Activated CD8-positive, alpha-beta memory T cell treated with anti-CD3 and anti-CD28 coated beads, Interleukin-2, amount 10 ng/mL, durations not matched to agents 7 days and 5 days (primary cell): ENCODE measurements at places on chromosomes 12 and 14.

DNA sequence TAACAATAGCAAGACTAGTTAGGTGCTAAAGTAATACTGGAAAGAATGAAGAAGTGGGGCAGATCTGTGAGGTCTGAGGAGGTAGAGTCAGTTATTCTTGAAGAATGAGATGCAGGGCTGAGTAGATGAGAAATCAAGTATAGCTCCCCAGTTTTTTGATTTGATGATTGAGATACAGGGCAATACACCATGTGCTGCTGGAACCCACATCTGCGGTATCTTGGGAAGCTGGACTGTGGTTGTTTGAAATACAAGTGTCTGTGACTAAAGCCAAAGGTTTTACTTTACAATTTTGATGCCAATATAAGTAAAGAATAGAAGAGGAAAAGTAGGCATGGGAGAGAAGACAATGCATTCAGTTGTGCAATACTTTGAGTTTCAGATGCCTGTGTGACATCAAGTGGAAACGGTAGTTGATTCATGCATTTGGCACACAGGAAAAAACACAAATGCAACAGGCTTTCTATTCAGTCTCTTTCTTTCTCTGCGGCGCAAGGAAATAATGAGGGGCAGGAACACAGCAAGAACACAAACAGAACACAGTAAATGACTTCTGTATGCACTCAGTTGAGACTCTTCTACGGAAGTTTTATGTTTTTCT is 190.2 kb upstream of the SLC38A2 start:
- no peak for DNase-seq

DNA sequence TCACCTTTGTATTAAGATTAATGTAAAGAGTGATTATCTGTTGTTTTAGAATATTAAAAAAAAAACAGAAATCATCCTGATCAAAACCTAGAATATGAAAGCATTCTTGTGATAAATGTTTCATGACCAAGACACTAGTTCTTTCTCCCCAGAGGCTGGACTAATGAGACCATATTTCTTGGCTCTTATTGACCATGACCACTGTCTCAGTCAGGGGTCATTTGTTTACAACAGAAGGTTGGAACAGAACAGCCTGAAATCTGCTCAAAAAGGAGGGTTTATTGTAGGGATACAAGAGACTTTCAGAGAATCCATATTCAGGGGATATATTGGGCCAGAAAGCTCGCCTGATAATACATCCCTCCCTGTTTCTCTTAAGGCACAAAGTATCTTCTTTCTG is 87.7 kb downstream of the TMEM30B start:
- no peak for DNase-seq

DNA sequence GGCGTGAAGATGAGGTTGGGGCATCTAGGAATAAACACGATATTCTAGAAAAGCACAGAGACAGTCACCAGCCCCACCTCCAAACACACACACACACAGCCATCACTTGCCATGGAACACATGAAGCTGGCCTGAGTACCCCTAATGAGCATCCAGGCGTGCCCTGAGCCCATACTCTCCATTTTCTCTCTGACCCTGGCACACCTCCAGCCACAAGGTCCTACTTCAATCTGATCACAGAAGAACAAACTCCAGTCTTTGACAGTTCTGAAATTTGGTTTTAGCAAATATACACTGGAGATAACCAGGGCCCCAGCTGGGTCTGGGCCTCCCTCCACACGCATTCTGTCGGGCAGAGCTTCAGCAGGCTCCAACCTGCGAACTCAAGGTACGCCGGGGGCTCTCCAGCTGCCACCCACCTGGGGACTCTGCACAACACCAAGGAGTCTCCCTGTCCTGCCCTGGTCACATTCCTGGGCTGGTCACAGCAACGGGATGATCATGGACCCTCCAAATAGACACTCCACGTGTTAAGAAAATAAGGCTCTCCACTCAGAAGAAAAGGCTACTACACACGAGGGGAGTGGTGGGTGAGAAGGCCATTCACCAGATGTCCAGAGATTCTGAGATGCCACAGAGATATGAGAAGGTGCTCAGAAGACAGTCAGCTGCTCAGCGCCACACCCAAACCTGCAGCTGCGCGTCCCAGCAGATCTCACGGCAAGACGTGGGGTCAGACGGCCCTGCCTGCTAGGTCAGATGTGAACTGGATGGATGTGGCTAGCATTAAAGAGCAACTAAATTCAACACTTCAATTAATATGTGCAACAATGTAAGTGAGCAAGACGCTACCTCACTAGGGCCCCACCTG is 57.0 kb upstream of the PNMA1 start:
- no peak for DNase-seq

- DNase-seq: no peak
Observed at GRCh38 chr12:27429606-27430005, 16.9 kb upstream of the SMCO2 start.

GRCh38 chr12:47838286-47838931 is 18.7 kb upstream of the HDAC7 start:
- peak; percentile 56 for DNase-seq

GRCh38 chr14:101810897-101811621 is 49.5 kb downstream of the PPP2R5C start:
- DNase-seq: no peak

- no peak for DNase-seq
Observed at GRCh38 chr12:80064951-80065350, 34.4 kb upstream of the OTOGL start.

DNA sequence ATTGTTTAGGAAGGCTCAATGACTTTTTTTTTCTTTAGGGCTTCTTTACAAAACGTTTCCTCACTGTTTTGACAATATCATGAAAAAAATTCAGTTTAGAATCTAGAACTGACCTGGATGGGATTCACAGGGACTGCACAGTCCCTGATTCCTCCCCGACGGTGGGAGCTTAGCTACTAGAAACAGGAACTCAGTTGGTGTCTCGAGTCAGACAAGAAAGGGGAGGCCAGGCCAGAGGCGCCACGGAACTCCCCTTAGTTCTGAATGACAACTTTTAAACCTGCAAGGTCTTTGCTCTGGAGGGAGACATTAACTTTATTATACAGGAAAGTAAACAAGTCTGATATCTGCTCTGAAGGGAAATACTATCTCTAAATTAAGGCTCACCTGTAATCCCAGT is 45.4 kb upstream of the SRP54 start:
- no peak for DNase-seq

GRCh38 chr14:89382487-89382886 is 34.5 kb downstream of the FOXN3 start:
- no peak for DNase-seq

GRCh38 chr12:94731733-94732360 is 81.5 kb upstream of the TMCC3 start:
- no peak for DNase-seq

DNA sequence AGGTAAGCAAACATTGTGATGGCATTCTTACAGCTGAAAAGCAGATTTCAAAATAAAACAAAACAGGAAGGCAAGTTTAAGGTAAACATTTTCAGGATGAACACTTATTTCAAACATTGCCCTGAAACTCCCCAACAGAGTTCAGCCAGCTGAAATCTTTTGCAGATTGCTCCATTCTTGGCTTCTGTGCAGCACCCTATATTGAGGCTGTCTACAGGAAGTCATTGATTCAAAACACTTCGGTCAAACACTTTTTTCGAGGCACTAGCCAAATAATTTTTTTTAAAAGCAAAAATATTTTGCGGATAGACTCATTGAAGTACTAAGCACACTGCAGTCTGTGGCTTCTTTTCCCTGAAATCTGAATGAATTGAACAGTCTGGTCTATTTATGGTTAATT is 318.1 kb upstream of the PDE3A start:
- no peak for DNase-seq

DNA sequence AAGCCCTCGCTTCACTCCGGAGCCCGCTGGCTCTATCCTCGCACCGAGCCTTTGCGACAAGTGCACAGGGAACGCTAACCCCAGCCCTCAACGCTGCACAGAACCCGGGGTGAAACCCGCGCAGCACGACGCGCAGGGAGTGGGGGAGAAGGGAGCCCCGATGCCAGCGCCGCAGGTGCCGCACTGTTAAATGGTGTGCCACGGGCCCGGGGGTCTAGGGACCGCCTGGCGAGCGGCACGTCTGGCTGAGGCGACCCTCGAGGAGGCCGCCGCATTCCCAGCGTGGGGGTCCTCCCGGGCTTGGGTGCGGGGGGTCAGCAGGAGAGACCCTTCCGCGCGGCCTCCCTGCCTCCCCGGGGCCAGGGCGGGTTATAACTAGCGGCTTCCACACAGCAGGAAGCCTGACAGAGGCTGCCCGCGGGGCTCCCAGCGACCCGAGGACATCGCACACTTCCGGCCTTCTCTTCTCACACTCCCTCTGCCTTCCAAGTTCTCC is 23.8 kb upstream of the LRTM2 start:
- DNase-seq: peak; percentile 65

DNA sequence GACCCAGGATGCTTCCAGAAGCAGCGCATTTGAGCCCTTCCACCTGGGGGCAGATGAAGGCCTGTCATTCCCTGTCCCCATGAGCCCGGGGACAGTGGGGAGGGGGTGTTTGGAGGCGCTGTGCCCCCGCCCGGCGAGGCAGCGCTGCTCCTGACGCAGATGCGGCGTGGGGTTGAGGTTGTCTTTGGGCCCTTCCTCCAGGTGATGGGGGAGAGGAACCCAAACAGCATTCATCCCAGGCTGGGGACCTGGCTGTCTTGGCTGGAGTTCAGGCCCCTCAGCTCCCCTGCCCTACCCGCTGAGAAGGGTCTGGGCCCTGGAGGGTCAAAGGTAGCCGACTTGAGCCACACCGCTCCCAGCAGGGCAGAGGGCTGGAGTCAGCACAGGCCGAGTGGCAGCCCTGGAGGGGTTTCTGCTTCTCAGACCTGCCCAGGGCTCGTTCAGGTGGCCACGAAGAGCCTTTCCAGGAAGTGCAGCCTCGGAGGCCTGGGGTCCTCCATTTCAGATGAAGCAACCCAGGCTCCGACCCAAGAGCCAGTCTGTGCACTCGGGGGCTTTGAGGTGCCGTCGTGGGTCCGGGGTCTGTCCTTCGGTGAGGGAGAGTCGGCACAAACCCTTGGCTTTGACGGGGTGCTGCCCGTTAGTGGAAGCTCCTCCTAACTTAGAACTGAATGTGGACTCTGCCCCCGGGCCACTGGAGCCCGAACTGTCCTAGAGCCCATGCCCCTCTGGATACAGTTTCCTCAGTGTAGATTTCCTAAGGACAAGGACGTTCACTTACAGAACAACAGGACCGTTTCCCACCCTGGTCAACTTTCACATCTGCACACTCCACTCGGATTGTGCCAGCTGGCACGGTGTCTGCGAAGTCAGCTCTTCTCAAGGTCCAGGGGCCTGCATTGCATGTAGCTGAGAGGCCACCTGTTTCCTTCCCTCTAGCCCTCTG is 16.1 kb downstream of the ACADS start:
- no peak for DNase-seq

- no peak for DNase-seq
Observed at GRCh38 chr12:101305794-101306193, 25.9 kb downstream of the UTP20 start.

DNA sequence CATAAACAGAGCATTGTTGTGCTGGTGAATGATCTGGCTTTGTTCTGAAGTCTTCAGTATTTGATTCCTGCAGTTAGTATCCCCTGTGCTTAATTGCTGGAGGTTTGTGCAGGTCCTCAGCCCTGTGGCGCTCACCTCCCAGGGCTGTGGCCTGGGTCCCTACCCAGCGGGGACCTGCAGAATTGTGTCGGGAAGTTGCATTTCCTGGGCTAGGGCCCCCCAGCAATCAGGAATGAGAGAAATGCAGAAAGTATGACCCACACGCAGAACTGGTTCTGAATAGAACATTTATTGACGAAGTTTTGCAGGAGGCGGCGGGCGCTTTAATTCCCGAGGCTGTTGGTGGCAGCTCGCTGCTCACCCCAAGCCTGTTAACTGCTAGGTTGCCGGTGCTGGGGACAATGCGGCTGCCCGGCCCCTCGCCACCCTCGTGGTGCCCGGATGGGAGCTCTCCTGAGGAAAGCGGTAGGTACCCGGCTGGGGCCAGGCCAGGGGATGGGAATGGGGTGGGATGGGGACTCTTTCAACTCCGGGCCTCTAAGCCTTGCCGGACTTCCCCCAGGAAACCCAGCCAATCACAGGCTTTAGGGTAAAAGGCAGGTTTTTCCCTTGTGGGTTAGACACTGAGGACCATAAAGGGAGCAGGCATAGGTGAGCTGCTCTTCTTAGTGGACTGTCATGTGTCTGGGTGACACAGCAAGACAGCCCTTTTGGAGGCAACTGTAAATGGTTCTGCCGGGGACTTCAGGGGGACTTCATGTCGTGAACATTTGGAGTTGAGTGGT is 11.6 kb downstream of the PLEKHG3 start:
- DNase-seq: no peak

GRCh38 chr12:89756194-89756584 is 47.6 kb upstream of the ATP2B1 start:
- DNase-seq: no peak

- DNase-seq: no peak
Observed at GRCh38 chr14:71415404-71415690, 508.1 kb downstream of the PCNX1 start.

GRCh38 chr14:50607181-50607580 is 47.2 kb downstream of the ATL1 start:
- no peak for DNase-seq

DNA sequence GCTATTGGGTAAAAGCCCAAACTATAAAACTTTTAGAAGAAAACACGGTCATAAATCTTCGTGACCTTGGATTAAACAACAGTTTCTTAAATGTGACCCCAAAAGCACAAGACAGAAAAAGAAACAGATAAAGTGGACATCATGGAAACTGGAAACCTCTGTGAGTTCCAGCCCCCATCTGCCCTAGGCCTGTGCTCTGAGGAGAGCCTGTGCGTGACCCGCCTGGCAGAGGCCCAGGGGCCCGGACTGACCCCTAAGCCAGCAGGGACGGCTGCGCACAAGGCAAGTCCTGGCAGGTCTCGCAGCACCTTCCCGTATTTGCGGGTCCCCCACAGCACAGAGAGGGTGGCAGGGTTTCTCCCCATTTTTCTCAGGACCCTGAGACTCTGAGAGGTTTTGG is 76.0 kb downstream of the CHGA start:
- DNase-seq: no peak

- DNase-seq: no peak
Observed at GRCh38 chr14:101791919-101792572, 30.5 kb downstream of the PPP2R5C start.

DNA sequence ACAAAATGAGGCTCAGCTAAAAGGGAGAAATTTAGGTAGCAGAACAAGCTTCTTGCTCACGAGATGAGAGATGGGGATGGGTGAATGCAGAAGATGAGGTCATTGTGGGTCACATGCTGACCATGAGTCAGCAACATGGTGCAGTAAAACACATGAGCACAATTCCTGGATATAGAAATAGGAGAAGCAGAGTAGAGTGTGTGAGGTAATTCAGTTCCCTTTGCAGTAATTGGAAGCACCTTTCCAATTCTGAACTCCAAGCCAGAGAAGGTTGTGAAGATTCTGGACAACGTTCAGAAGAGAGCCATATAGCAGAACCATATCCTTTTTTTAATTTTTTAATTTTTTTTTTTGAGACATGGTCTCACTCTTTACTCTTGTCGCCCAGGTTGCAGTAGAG is 62.0 kb upstream of the LMNTD1 start:
- DNase-seq: no peak

GRCh38 chr12:71626768-71627167 is 36.9 kb downstream of the ZFC3H1 start:
- no peak for DNase-seq
